ENCODE measurements at places on chromosomes 11 and 22. TPM values are rescaled to one million over a fixed set of nuclear protein-coding genes. Genes with fewer than 3 reads are reported as not detected.

Gene CD3E
- not detected for total RNA-seq

Gene TBX1
- 69.6 TPM for total RNA-seq

Gene FGF19
- total RNA-seq: not detected

Gene FOLR1
- 0.68 TPM for total RNA-seq
